ENCODE measurements at places on chromosomes 3 and 15.

DNA sequence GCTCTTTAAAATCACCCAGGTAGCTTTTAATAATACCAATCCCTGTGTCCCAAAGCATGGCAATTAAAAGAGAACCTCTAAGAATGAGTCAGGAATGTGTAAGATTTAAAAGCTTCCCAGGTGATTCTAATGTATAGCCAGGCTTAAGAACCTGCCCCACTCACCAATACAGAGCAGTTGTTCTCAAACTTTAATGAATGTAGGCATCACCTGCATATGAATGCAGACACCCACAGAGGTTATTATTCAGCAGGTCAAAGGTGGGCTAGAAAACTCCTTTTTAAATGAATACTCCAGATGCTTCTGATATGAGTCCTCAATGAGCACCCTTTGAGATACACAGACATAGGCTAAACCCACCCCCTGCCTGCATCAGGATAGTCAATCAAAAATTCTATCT is 298.1 kb upstream of the KCNMB2 start:
- no peak for DNase-seq

DNA sequence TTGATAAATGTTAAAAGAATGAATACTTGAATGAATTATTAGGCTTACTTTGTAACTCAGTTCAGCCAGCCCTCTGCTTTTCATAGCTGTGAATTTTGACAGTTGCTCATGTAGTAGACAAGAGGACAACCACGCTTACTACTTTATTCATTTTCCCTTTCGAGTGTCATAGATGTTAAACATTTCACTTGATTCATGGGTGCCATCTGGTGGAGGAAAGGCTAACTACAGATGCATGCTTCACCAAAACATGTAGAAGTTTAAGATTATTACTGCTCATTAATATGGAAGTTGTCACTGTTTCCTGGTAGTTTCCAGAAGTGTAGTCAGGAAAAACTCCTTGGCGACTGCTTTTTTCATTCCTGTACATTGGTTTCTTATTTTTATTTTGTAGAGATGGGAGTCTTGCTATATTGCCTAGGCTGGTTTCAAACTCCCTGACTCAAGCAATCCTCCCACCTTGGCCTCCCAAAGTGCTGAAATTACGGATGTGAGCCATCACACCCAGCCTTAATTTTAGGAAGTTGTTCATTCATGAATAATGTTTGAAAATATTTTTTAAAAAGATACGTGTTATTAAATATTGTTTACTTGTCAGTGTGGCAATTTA is 163.2 kb downstream of the B3GALNT1 start:
- DNase-seq, result peak; percentile 52

DNA sequence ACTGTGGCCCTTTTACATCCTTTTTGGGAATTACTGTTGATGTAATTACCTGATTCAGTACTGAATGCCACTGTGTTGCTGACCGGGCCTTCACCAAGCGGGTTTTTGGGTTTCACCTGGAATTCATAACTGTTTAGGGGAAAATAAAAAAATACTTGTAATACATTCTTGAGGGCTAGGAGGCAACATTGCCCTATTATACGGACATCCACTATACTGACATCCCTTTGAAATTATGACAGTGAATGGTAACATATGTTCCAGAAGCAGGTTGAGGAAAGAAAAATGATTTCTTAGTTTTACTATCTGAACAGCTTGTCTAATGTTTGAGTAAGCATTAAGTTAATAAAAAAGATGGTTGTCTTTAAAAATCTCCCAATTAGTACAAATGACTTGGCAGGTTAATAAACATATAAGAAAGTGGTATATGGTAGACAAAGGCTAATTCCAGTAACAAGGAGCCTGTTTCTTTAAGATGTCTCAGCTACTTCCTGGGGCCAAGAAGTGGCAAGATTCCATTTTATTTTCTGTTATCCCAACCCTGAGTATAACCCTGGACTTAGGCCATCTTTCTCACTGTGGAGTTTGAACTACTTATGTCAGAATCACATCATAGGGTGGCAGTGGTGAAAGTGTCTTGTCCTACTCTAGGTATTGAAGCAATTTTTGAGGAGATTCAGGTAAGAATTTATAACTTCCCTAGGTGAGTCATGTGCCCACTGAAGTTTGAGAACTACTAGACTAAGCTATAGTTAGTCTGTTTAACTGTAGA is 45.5 kb downstream of the TFG start:
- DNase-seq, result no peak

DNA sequence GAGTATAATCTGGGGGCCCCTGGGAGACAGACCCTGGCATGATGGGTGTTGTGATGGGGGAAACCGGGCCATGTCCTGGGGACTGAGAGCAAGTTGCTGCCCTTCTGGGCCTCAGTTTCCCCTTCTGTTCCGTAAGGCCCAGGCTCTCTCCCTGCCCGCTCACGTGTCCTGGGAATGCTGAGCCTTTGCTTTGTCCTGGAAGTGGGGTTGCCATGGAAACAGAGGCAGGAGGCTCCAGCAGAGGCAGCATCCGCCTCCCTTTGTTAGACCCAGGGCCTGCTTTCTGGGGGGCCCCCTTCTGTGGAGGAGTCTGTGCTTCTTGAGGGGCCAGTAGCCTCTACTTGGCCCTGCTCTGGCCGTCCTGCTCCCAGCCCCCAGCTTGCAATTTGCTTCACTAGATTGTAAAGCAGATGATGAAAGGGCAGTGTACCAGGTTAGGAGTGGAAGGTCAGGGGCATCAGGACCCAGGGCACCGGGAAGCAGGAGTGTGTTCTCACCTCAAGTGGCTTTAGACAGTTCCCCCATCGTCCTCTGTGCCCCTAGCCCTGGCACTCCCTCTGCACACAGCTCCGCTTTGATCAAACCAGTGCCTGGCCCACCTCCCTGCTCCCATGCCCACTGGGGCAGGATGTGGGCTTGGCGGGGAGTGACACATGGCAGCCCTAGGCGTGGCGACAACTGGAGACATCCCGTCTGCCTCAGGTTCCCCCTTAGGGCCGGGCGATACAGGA is 105.6 kb downstream of the FBLN2 start:
- peak; percentile 63 for DNase-seq

- no peak for DNase-seq
Measured at GRCh38 chr3:98784666-98785600, 21.8 kb downstream of the ST3GAL6 start.

DNA sequence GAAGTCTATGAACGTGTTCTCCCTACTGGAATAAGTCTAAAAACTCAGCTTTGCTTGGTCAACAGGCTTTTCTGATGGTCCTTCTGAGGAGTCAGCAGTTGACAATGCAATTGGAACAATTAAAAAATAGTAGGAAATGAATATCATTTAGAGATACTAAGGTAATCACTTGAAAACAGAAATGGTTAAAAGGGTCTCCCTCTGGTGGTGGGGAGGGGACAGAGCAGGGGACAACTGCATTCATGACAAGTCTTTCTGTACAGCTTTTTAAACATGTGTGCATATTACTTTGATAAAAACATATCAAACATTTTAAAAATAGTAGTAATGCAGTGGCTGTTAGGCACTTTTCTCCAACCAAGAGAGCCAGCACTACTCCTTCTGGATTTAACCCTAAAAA is 119.9 kb upstream of the FHIT start:
- DNase-seq, result no peak

- no peak for DNase-seq
Measured at GRCh38 chr3:177286034-177286433, 88.8 kb upstream of the TBL1XR1 start.

DNA sequence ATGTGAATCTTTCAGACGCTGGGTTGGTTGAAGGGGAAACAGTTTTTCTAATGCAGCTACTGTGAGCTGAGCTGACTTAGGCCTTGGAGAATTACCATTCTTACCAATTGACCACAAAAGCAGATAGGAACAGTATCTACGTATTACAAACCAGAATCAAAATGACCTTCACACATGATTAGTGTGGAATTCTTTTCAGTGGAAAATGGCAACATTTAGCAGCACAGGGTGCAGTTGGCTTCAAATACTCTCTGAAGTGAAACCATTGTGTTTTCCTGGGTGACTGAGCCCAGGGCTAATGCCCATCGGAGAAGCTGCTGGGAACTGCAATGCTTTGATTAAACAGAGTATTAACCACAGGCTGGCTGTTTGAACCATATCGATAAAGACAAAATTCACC is 40.2 kb upstream of the GOLGA8J start:
- DNase-seq, result no peak

DNA sequence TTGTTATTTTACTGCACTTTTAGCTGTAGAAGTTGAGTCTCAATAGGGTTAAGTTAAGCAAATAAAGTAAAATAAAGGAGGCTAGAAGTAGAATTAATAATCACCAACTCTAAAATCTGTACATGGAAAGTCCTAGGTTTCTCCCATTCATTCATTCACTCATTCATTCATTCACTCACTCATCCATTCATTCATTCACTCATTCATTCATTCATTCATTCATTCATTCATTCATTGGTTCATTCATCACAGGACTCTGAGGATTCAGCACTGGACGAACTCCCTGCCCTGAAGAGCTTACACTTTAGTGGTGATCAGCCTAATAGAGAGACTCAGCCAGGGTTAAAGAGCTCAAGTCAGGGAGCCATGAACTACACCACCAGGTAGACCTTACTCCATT is 4.5 kb upstream of the LSG1 start:
- DNase-seq, result no peak

- DNase-seq, result no peak
Measured at GRCh38 chr3:124361566-124361965, 368.7 kb upstream of the UMPS start.

DNA sequence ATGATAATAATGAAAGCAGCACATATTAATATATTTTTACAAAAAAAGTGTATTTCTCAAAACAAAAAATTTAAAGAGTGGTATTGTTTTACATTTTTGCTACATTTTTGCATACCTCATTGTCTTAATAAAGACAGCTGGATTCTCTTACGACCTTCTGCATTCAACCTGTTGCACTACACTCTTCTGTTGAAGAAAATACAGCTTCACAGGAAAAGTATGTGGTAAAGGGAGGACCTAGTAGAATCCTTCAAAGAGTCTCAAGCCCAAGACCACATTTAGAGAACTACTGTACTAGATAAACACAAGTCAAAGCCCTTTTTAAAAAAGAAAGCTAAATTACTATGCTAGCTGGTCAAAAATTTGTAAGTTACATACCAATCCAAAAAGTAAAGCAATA is 7.9 kb downstream of the ZNF280D start:
- DNase-seq, result no peak

DNA sequence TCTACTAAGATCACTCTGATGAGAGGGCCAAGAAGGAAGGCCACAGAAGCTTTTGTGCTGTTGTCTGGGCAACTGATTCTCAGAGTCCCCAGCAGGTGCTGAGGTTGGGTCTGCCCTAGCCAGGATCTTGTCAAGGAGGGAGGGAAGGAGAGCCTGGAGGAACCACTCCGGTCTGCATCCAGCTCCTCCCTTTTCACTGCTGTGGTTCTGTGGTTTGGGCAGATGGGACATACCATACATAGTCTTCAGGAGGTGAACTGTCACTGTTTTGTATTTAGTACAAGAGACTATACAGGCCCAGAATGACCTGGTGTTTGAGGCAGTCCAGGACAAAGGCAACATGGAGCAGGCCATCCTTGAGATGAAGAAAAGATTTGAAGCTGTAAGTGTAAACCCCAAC is 21.9 kb downstream of the C3orf62 start:
- no peak for DNase-seq

GRCh38 chr15:74727727-74728126 is 2.4 kb upstream of the CYP1A1 start:
- no peak for DNase-seq

- no peak for DNase-seq
Measured at GRCh38 chr3:40971191-40972168, 227.8 kb upstream of the CTNNB1 start.

GRCh38 chr3:99895703-99896441 is 78.2 kb downstream of the CMSS1 start:
- DNase-seq, result no peak

DNA sequence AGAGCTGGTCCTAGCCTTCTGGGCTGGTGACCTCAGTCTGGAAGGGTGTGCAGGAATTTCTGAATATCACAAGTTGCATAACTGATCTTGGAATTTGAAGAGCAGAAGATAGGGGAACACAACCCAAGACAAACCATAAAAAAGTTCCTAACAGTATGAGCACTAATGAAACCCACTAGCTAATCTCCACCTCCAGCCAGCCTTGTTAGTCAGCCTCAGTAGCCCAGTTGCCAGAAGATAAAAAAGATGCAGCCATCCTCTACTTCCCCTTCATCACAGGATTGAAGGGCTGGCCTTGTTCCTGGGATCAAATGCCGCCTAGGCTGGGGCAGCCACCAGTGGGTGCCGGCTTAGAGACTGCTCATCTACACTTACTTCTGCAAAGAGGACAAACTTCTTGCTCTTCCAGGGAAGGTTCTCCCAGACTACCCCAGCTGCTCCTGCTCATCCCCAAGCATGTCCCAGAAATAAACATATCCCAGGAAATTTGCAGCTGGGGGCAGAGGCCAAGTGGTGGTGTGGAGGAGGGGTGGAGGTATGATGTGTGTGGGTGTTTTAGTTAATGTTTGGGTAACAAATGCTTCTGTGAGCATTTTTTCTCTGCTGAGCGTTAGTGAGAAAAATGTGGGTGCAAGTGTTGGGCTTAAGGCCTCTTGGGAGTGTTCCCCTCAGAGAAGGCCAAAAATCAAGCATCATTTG is 9.2 kb upstream of the ITGA11 start:
- no peak for DNase-seq

- DNase-seq, result no peak
Measured at GRCh38 chr3:66991459-66991858, 6.6 kb upstream of the KBTBD8 start.

- no peak for DNase-seq
Measured at GRCh38 chr3:71582036-71582611, 1.4 kb downstream of the FOXP1 start.

DNA sequence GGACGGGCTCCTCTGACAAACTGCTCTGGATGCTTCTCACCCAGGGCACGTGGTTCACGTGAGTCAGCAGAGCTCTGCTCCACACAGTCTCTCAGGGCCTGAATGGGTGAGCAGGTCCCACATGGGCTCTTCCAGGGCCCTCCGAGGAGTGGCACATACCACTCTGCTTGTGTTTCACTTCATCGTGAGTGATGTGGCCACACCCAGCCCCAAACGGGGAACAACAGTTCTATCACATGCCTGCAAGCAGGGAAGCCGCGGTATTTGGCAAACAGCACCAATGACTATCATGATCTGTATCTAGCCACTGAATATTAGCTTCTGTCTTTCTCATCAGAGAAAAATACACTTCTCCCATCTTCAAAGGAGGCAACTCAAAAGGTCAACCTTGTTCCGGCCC is 352.8 kb downstream of the GABRG3 start:
- no peak for DNase-seq

GRCh38 chr3:159765860-159766294 is 222.8 kb upstream of the IL12A start:
- no peak for DNase-seq

DNA sequence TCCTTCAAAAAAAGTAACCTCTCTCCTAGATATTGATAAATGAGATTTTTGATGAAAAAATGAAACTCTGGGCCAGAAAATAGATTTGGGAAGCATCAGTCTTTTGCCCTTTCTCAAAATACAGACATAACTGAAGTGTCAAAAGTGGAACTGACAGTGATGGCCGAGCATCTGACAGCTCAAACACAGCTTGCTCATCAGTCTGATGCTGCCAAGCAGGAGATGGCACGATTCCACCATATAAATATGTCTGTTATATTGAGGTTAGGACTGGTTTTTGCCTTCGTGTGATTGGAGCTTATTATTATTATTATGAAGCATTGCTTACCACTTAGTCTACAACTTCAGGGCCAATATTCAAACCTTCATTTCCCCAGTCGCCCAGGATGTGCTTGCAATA is 152.6 kb upstream of the EPHA3 start:
- no peak for DNase-seq
